AG04450 (cell line): ENCODE measurements at places on chromosomes 5 and 9.

DNA sequence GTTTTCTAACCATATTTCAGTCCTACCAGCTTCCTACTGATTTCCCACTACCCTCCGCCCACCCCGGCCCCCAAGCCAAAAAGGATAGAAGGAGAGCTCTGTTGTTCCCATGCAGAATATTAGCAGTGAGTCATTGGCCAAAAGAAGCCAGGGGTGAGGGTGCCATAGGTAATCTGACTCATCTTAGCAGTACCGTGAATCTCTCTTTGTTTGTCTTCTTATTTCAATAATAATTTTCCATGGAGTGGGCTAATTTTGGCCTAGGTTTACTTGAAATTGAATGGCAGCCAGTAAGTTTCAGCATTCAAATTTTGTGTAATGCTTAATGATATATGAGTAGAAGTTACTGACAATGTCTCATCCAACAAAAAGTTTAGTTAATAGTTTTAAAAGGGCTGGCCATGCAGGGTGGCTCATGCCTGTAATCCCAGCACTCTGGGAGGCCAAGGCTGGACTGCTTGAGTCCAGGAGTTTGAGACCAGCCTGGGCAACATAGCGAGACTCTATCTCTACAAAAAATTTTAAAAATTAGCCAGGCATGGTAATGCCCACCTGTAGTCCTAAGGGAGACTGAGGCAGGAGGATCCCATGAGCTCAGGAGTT is 74.2 kb downstream of the C9orf152 start:
- DNase-seq, result no peak

DNA sequence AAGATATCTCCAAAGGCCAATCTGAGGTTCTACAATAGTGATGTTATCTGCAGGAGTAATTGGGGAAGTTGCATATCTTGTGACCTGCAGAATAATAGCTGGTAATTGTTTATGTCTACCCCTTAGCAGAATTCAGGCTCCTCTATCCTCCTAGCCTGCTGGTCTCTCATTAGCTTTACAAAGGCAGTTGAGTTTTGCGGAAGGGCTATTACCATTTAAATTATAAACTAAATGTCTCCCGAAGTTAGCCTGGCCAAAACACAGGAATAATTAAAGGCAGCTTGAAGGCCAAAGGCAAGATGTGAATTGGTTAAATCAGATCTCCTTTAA is 168.7 kb downstream of the TTC39B start:
- DNase-seq, result no peak

GRCh38 chr5:106140101-106140500 is 1530.6 kb downstream of the EFNA5 start:
- DNase-seq, result no peak

DNA sequence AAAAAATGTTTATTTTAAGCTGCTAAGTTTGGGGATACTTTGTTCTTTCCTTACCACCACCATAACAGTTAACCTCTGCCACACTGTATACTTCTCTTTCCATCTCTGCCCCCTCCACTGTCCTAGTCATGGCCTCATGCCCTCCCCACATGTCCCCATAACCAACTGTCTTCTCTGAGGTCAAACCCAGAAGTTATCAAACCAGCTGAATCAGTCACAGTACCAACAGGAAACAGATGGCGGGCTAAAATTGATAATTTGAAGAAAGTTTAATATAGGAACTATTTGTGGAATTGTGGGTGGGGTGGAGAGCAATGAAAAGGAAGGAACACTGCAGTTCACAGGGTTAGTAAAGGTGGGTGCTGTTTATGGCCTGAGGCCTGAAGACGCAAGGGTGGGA is 5.7 kb upstream of the DCTN4 start:
- no peak for DNase-seq

DNA sequence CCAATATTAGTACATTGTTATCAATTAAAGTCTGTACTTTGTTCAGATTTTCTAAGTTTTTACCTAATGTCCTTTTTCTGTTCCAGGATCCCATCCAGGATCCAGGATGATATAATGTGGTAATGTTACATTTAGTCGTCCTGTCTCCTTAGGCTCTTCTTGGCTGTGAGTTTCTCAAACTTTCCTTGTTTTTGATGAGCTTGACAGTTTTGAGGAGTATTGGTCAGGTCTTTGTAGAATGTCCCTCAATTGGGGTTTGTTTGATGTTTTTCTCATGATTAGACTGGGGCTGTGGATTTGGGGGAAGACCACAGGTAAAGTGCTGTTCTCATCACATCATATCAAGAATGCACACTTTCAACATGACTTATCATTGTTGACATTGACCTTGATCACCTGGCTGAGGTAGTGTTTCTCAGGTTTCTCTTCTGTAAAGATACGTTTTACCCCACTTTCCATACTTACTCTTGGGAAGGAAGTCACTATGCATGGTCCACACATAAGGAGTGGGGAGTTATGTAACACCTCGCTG is 9.6 kb downstream of the NDFIP1 start:
- DNase-seq, result no peak

- DNase-seq, result no peak
Observed at GRCh38 chr9:111627260-111627963, 3.7 kb upstream of the DNAJC25 start.

- no peak for DNase-seq
Observed at GRCh38 chr9:88922091-88922490, 69.2 kb upstream of the S1PR3 start.

DNA sequence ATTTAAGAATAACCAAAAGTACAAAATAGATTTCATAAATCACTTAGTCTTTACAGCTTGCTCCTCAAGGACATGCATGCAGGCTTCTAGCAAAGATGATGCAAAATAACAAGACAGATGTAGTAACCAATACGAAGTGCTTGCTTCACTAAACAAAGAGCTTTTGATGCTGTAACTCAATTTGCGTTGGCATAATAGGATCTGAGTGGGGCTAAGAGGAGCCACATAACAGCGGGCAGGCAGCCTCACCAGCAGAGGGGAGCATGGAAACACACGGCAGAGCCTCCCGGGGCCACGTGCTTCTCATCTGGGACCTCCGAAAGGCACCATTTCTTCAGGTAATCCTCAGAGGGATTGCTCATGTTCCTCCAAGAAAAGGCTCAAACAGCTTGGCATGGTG is 139.7 kb downstream of the C5orf15 start:
- no peak for DNase-seq

DNA sequence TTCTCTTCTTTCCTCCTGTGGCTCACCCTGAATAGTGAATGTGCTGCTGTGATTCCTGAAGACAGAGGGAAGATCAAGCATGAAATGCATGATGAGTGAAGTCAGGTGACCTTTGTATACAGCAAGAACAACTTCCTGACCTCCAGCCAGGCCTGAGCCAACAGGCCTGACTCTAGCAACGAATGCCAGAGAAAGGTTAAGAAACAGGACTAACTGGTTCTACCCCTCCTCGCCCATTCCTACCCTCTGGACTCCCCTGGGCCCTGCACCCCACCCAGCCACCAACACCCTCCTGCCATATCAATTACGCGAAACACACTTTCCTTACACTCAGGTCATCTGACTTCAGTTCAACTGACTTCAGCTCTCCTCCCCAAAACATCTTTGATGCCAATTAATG is 4.9 kb downstream of the SUSD1 start:
- no peak for DNase-seq

DNA sequence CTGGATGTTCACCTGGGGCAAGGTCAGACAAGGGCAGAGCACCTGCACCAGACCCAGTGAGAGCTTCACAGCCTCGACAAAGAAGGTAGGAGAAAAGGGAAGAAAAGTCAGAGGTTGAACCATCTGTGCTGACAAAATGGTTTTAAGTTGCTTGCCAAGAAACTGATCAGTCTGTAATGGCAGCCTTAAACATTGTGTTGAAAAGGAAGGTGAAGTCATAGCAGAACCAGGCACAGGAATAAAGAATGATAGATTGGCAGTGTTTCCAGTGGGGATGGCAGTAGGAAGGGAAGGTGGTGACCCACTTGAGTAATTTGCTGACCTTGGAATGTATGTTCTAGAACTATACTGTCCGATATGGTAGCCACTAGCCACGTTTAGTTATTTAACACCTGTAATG is 34.2 kb downstream of the HTR4 start:
- DNase-seq, result no peak

DNA sequence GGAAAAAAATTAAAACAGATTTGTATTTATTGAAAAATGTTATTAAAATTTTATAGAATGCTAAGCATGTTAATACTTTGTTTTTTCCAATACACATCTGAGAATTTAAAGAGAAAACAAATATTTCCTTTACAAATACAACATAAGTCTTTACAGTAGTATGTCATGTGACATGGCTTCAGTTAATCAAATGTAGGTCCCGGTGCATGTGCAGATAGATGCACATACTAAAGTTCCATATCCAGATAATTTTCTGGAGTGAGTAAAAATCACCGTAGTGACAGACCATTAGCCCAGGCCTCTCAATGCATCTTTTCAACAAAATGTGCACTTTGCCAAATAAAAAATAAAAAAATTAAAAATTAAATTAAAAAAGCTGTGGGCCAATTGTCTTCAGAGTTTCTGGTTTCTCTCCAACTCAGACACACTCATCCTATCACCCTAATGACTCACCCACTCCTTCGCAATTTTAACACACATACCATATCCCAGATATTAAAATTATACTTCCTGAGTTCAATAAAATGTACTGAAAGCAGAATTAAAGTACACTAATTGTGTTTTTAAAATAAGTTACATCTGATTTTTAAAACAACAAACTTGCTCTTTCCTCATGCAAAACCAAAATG is 508.1 kb downstream of the NR2F1-AS1 start:
- DNase-seq, result no peak

DNA sequence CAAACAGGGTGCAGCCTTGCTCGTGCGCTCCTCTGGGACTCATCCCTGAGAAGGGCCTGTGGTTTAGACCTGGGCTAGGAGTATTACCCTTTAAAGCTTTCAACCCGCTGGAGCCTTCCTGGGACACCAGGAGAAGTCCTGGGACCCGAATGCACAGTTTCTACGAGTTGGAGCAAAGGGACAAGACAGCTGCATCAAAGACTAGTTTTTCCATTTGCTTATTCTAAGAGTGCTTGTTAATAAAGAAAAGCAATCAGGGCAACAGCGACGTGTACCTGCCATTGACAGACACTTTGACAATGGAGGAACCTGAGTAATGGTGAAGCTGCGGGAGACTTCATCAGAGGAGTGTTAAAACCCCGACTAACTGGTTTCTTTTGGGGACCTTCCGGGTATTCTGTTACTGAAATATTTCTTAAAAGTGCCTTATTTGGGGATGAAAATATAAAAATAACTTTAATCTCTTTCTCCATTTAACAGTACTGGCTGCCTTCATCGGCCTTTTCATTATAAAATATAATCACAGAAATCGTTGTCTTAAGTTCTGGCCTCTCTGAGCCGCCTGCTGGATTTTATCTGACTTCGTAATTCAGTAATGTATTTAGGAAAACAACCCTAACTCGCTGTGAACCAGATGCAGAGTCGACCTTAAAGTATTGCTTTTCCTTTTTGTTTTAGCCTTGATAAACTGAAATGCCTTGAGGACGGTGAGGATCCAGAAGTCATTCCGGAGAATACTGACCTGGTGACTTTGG is 732 bp downstream of the SNAPC3 start:
- no peak for DNase-seq
